ENCODE measurements at places on chromosomes 3 and 15.

- no peak for DNase-seq
Measured at GRCh38 chr15:28953573-28954195, 67.9 kb downstream of the APBA2 start.

GRCh38 chr15:70093481-70094319, 4.0 kb downstream of the TLE3 start:
- no peak for DNase-seq

- no peak for DNase-seq
Measured at GRCh38 chr15:94722024-94722636, 490.8 kb downstream of the MCTP2 start.

DNA sequence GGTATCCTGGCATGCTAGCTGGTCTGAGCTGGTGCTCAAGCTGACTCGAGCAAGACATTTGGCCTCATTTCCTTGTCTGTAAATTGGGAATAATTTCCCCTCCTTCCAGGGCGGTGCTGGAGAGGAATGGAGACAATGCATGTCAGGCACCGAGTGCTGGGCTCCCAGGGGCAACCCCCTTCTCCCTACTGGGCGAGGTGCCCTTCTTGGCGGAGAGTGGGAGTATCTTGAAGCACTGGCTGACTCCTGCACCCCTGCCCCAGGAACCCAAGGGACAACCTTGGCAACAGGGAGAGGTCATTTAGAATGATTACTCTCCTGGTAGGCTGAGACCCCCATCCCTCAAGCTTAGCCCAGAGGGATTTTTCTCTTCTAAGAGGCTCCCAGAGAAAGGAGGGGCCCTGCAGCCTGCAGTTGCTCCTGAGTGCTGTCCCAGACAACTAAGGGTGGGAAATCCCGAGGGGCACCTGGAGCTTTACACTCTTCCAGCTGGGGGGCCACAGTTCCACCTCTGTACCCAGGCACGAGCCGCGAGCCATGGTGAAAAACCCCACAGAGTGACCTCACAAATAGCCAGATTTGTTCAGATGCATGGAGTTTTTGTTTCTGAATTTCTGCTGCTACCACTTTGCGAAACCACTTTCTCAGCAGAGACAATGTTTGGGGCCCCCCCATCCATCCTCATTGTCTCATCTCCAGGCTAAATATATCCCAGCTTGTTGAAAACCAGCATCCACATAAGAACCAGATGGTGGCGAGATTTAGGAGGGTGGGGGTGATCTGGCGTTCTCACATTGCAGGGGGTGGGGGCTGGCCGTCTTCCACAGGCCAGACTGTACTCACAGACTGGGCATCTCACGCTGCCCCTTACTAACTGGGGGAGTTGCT, 44.8 kb downstream of the ABTB1 start:
- no peak for DNase-seq
